ENCODE measurements at places on chromosomes 7 and 10. TPM values are rescaled to one million over a fixed set of nuclear protein-coding genes. Genes with fewer than 3 reads are reported as not detected.

DNA sequence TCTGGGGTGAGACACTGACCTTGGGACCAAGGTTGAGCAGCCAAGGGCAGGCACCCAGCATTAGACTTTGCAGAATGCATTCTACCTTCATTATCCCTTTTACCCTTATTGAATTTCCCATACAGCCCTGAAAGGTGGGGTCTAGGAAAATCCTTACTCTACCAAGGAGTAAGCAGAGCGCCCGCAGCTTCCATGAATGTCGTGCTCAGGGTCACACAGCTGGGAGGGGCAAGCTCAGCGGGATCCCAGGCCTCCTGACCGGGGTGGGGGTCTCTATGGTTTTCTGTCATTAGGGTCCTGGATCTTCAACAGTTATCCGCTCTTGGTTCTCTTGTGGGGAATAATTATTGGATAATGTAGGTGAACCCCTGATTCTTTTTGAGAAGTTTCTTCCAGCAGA lies 30.7 kb upstream of the BTBD16 start:
- DNase-seq: no peak

- DNase-seq: no peak
Measured at GRCh38 chr10:3527869-3528268, 257.1 kb downstream of the KLF6 start.

GRCh38 chr10:63558132-63558784 lies 37.1 kb downstream of the REEP3 start:
- DNase-seq: no peak

The HOXA3 gene
- 20.9 TPM for total RNA-seq

- DNase-seq: no peak
Measured at GRCh38 chr7:101567230-101567629, 61.9 kb downstream of the MYL10 start.

The HGF gene
- not detected for total RNA-seq

All from Calu3 (cell line).